Activated T-helper 1 cell treated with anti-CD3 and anti-CD28 coated beads, Interleukin-12 subunit alpha, Interleukin-12 subunit beta, Interleukin-2, Interleukin-4 antibody, amounts not matched to agents 30 ng/mL and 10 ng/mL and 1 ng/mL, durations not matched to agents 14 hours and 24 hours and 36 hours (primary cell): ENCODE measurements at places on chromosomes 7 and 10.
A peak's percentile ranks its signal among the peaks of the same experiment; 100 is the strongest.

DNA sequence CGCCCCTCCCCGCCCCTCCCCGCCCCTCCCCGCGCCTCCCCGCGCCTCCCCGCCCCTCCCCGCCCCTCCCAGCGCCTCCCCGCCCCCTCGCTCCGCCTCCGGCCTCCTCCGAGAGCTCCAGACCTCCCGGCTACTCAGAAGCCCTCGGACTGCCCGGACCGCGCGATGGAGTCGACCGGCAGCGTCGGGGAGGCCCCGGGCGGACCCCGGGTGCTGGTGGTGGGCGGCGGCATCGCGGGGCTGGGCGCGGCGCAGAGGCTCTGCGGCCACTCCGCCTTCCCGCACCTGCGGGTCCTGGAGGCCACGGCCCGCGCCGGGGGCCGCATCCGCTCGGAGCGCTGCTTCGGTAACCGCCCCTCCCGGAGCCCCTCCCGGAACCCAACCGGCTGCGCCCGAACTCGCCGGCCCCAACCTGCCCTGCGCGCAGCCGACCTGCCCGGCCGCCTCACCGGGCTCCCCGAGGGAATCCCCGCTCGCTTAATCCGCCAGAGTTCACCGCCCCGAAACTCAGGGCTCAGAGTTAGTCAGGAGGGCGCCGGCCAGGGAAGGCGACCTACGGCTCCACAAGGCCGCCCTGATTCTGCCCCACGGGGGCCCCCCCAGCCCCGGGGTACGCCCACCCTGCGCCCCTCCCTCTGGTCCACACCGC is at the start of gene PAOX:
Gene PAOX, plus strand, starts transcription at position 111 of the 649 bp plus-strand sequence. Its CDS starts 55 bp downstream, at position 166.
- peaks cover 4% of the 10 kb centered on the region for H3K36me3 ChIP-seq
- H3K27ac ChIP-seq = peak within 1 kb of the TSS; percentile 44
- peak within 1 kb of the TSS; percentile 79 for H3K4me3 ChIP-seq
- peaks cover 6% of the 10 kb centered on the region for H3K4me1 ChIP-seq
- DNase-seq = peak; percentile 58

- H3K27me3 ChIP-seq = no peaks in the 10 kb centered on the region
- H3K4me1 ChIP-seq = peaks cover 13% of the 10 kb centered on the region
- H3K4me3 ChIP-seq = no peak overlapping the region
- no peak for DNase-seq
- peaks cover 41% of the 10 kb centered on the region for H3K36me3 ChIP-seq
- H3K27ac ChIP-seq = no peak overlapping the region
These were observed 58.9 kb downstream of the SFMBT2 start for GRCh38 chr10:7351894-7352293.

GRCh38 chr7:127715901-127716300 is 63.9 kb downstream of the SND1 start:
- H3K4me3 ChIP-seq = no peak overlapping the region
- H3K36me3 ChIP-seq = peaks cover 66% of the 10 kb centered on the region
- H3K27me3 ChIP-seq = no peaks in the 10 kb centered on the region
- DNase-seq = no peak
- H3K27ac ChIP-seq = no peak overlapping the region

GRCh38 chr10:121796342-121796741 is 131.5 kb downstream of the ATE1 start:
- no peak overlapping the region for H3K27ac ChIP-seq
- H3K27me3 ChIP-seq = no peaks in the 10 kb centered on the region
- H3K4me3 ChIP-seq = no peak overlapping the region
- DNase-seq = no peak
- H3K4me1 ChIP-seq = no peaks in the 10 kb centered on the region

DNA sequence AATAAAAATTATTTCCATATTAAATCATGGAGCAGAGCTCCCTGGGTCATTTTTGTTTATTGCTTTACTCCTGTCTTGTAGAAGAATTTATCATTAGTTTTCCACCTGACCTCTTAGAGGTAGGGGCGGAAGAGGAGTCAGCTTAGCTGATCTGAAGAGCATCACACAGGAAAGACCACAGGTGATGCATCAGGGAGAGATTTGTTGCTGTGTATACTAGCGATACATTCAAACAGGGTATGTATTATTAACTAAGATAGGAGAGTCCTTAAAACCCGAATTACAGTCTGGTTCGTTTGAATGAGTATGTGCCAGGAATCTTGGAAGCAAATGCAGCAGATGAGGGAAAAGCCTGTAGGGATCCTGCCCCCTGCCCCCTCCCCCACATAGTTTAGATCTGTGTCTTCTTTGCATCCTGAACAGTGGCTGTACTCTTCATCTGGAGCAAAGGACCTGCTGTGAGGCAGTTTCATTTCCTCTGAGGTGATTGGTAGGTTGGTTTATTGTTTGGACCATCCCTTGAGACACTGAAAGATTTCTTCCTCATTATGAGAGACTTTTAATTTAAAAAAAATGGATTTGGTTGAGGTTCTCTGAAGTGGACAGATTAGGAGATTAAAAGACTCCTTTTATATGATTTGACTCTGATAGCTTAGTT is 177.0 kb downstream of the SND1 start:
- H3K4me1 ChIP-seq = peaks cover 7% of the 10 kb centered on the region
- no peak overlapping the region for H3K27ac ChIP-seq
- peaks cover 15% of the 10 kb centered on the region for H3K36me3 ChIP-seq
- no peak for DNase-seq
